ENCODE measurements at places on chromosomes 3 and 15.

DNA sequence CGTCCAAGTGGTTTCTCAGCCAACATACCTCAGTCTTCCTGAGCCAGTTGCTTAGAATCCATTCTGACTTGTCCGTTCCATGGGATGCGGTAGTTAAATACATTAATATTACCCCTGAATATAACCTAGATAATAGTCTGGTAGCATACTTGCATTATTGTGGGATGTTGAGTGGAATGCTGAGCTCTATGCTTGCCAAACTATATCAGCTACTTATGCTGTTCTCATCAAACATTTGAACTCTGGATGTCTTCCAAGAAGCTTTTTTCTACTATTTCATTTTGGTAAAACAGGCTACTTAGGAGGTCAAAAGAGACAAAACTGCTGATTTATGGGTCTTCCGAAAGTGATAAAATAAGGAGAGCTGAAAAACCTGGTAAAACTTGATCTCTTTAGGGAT lies 429.5 kb downstream of the NAALADL2 start:
- no peak for DNase-seq

DNA sequence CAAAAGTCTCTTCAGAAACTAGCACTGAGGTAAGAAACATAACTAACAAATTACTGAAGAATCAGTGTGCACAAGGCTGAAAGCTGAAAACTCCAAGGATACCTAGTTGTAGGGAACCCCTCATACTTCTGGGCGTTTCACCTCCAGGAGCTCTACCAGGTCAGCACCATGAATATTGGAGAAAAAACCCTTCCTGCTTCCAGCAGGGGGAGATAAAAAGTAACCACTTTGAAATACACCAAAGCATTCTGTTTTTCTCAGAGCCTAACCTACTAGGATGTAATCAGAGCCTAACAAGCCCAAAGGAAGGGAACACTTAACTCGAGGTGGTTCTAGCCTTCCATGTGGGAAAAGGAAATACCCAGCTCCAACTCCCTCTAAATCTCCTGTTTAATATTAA lies 175.8 kb upstream of the MME start:
- DNase-seq = peak; percentile 21

- DNase-seq = no peak
Measured at GRCh38 chr3:44342176-44342790, 3.7 kb downstream of the TCAIM start.

DNA sequence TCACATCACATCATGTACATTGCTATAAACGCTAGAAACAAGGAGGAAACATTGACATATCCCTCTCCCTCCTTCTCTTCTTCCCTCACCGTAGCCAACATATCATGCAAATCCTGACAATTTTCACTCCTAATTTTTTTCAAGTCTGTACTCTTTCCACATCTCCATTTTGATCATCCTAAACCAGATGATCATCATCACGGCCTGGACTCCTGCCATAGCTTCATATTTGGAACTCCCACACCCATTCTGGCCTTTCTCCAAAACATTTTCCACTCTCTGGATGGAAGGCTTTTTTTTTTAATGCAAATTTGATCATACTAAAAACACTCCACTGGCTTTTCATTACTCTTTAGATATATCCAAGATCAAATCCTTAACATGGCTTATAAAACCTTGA lies 248.0 kb upstream of the CNTN3 start:
- no peak for DNase-seq

GRCh38 chr3:115165701-115166100 lies 18.6 kb upstream of the ZBTB20 start:
- no peak for DNase-seq

DNA sequence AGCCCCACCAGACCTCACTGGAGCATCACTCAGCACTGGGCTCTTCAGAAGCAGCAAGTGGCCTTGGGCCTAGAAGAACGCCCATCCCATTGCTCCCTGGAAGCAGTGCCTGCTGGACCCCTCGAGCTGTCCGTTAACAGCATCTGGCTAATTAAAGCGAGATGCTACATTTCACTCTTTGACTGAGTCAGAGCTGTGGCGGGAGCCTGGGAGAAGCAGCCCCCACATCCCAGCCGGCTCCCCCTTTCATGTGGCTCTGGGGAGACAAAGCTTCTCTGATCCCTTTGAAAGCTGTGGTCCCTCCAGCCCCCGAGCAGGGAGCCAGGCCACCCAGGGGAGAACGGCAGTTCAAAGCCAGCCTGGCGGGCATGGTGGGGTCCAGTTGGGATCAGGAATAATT lies 103.7 kb downstream of the MEGF11 start:
- no peak for DNase-seq

DNA sequence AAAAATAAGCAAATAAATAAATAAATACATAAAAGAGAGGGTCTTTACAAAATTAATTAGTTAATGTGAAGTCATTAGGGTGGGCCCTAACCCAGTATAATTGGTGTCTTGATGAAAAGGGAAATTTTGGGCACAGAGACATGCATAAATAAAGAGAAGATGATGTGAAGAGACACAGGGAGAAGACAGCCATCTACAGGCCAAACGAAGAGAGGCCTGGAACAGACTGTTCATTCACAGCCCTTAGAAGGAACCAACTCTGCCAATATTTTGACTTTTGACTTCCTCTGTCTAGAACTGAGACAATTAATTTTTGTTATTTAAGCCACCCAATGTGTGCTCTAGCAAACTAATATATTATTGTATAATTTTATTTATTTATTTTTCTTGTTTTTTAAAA lies 29.6 kb upstream of the SELENOK start:
- no peak for DNase-seq

- no peak for DNase-seq
Measured at GRCh38 chr15:75720787-75721479, 8.3 kb upstream of the CSPG4 start.

GRCh38 chr3:29711255-29711771 lies 430.4 kb downstream of the RBMS3 start:
- DNase-seq = no peak

DNA sequence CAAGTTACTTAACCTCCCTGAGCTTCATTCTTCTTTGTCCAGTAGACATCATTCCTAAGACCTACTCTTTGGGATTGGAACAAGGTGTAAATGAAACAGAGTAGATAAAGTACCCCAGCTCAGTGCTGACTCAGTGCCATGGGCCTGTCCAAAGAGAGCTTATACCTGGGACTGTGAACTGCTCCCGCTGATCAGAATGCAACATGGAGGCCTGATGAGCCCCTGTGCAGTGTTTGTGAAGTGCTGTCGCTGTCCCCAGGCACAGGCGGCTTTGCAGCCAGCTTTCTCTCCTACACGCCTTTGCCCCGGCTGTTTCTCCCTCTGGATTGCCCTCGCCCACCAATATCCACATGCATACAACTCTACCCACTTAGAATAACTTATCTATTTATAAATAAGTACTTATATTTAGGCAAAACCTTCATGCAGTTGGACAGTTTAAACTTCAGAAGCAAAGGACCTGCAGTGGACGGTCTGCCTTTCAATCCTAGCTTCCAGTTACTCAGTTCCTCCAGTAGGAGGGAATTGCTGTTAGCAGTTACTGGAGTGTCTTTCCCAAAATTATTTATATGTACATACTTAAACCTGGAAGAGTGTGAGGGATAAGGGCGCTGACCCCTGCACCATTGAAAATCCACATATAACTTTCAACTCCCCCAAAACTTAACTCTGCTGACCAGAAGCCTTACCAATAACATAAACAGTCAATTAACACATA lies 80.0 kb downstream of the CORO2B start:
- DNase-seq = no peak

- DNase-seq = no peak
Measured at GRCh38 chr15:31407851-31408250, 81.2 kb downstream of the KLF13 start.

- DNase-seq = no peak
Measured at GRCh38 chr15:70726753-70727152, 36.6 kb downstream of the UACA start.

- DNase-seq = no peak
Measured at GRCh38 chr15:78052545-78052944, 25.0 kb downstream of the TBC1D2B start.

DNA sequence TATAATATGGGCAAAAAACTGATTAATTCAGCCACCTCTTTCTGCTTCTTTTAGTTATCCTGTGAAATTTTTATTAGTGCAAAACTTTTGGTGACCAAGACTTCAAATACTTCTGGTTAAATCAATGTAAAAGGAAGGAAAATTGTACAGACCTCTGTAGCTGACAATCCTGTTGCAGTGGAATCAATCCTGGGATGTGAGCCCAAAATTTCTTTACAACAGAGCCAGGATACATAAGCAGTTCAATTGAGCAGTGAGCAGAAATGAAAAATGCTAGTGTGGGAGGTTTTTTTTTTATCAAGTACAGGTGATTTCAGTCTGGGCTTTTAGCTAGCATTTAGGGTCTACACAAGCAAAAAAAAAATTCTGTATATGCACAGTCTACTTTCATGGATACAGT lies 398.0 kb downstream of the OTOL1 start:
- DNase-seq = no peak

GRCh38 chr3:165696496-165696895 lies 140.7 kb downstream of the BCHE start:
- DNase-seq = no peak

DNA sequence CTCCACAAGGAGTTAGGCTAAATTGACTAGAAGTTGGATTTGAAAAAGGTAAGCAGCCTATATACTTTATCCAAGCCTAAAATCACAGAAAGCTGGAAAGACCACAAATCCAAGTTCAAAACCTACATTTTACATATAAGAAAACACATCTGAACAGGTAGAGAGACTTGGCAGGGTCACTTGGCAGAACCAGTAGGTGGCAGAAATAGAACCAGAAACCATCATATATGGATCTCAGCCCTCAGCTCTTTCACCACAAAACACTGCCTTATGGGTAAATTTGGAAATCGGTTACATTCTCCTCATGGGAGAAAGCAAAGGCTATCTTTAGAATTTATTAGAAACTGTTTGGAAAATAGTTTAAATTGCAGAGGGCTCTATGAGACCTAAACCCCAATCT lies 44.2 kb downstream of the MKRN2 start:
- no peak for DNase-seq

- no peak for DNase-seq
Measured at GRCh38 chr15:55774113-55774970, 31.4 kb upstream of the PRTG start.

GRCh38 chr3:39177708-39178332 lies 14.6 kb downstream of the XIRP1 start:
- peak; percentile 33 for DNase-seq

- no peak for DNase-seq
Measured at GRCh38 chr3:2477620-2478019, 379.0 kb downstream of the CNTN4 start.

GRCh38 chr3:49255718-49256511 lies 21.1 kb downstream of the C3orf62 start:
- no peak for DNase-seq

GRCh38 chr3:25038271-25038670 lies 389.8 kb upstream of the RARB start:
- DNase-seq = no peak

DNA sequence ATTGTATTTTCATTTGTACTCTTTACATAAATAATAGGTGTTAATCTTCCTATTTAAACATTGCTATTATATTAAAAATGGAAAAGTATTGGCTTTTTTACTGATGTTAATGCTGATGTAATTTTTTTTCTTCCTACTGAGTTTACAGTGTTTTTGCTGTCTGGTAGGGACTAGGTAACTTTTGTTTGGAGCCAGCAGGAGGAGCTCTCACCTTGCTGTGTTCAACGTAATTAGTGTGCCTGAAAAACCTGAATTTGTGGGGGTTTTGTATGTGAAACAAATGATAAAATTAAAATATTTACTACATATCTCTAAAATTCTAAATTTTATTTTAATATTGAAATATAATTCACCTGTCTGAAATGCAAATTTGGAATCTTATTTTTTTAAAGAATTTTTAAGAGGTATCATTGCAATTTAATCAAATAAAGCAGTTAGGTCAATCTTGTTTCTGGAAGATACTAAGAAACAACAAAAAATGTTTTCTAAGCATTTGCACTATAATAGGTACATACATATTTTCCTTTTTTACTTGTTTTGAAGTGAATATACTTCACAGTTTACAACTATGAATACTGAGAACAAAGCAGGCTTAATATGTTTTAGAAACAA lies 48.8 kb downstream of the EPHA6 start:
- no peak for DNase-seq

GRCh38 chr3:104832530-104832929 lies 534.2 kb upstream of the ALCAM start:
- no peak for DNase-seq

DNA sequence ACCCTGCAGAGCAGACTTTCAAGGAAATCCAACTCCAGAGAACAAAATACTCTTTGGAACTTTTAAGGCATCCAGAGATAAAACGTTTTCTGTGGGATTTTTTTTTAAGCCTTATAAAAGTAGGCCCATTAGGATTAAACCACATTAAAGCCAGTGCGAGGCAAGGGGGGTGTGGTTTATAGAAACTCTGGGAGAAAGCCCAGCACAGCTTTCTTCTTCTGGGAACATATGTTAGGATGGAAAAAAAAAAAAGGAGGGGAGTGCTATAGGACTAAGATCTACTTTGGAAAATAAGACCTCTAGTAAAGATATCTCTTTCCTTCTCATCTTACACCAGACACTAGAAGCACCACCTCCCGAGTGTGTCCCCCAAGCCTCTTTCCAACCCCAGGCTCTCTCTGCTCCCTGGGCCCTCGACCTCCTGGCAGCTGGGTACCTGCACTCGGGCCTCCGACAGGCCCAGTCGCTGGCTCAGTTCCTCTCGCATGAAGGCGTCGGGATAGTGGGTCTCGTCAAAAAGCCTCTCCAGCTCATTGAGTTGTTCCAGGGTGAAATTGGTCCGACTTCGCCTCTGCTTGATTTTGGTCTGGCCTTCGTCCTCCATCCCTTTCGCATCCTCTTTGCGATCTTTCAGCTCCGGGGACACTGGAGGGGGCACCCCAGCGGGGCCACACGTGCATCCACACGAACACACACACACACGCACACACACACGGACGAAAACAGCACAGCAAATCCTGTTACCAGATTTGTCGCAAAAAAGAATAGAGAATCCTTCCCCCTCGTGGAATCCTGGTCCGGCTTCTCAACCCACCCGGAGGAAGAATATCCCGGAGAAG lies 3.8 kb downstream of the SHOX2 start:
- DNase-seq = peak; percentile 17

GRCh38 chr3:112390783-112391641 lies 58.1 kb downstream of the CD200 start:
- DNase-seq = no peak

DNA sequence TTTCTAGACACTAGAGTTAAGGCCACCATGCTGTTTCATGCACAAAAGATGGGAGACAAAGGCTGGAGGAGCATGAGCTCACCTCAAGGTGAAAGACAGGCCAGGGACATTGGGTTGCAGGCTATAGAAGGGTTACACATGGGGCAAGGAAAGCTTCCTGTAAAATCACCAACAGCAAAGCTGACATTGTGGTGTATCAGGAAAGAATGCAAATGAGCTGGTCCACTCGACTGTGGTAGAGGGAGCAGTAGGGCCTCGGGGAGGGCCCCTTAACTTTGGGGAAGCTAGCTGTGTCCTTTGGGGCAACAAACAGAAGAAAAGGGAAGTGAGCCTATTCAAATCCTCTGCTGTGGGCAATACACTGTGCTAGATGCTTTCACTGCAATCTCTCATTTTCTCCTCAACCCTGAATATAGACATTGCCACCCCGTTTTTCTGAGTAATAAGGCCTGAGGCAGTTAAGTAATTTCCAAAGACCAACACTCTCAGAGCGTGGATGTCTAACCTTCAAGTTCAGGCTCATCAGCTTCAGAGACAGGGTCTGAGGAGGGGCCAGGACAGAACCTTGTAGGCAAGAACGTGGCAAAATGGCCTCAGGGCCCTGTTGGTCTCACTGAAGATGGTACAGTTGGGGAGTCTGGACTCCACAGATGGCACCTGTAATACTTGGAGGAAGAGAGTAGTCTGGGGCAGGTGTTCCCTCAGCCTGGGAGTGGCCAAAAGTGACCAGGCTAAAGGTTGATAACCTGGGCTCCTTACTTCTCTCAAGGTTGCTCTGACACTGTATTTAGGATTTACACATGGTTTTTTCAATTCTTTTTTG lies 24.1 kb downstream of the CX3CR1 start:
- DNase-seq = peak; percentile 76

All from hematopoietic multipotent progenitor cell (in vitro differentiated cells).